ENCODE measurements at places on chromosomes 3 and 15.

- no peak for DNase-seq
These were observed 130.1 kb downstream of the UACA start for GRCh38 chr15:70633103-70633831.

GRCh38 chr15:29712149-29712885 is 110.0 kb downstream of the TJP1 start:
- DNase-seq: no peak

DNA sequence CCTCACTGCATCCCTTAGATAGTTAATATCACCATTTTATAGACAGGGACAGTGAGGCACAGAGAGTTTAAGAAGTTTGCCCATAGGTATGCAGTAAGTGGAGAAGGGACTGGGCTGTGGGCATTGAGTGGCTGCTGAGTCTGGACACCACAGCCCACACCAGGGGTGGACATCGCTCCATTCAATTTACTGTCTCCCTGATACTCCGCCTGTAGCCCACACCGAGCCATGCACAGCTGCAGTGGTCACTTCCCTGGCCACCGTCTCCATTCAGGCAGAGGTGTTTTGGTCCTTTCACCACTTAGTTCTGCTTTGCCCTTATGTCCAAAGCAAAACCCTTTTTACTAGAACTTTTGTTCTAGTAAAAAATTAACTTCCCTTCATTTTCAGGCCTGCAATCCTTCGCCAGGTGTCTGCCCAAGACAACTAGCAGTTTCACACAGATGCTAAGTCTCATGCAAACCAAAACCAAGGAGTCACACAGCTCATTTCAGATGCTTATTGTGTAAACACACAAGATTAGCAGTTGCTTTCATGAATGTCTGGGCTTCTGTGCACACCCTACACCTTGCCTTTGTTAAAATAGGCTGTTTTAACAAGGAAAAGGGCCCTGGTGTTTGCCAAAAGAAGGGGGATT is 30.1 kb downstream of the ZNF35 start:
- DNase-seq: no peak

- DNase-seq: peak; percentile 87
These were observed 96.3 kb upstream of the DLG1 start for GRCh38 chr3:197394464-197395321.

DNA sequence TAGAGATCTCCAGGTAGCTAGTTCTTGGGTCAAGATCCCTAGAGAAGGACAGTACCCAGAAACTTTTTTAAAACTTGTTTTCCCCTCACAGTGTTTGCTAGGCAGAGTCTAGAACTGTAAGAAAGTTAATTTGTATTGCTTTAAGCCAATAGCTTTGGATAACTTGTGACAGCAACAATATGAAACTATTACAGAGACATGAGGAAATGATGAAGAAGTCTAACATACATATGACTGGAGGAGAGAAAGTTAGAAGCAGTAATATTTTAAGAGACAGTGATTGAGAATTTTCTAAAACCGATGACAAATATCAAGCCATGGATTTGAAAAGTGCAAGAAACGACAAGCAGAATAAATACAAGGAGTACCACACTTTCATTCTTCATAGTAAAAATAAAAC is 10.0 kb downstream of the HMG20A start:
- DNase-seq: no peak

DNA sequence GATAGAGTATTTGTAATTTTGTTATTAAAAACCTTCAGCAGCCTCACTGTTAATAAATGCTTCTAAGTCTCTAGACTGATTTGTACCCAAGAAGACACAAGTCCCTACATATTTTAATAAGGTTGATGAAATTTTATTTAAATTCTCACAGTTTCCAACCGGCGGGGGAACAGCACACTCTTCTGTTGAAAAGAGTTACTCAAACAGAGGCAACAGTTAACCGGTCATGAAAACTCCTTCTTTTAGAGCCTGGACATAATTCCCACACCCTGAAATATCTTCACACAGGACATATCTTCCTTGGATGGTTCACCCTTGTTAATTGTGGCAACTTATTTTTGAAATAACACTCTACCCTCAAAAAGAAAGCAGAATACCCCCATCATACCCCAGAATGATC is 278.8 kb downstream of the FOXP1 start:
- DNase-seq: no peak

GRCh38 chr15:29792426-29793159 is 29.7 kb downstream of the TJP1 start:
- no peak for DNase-seq

- no peak for DNase-seq
These were observed 2.8 kb downstream of the FES start for GRCh38 chr15:90887037-90887481.

GRCh38 chr15:60264566-60264965 is 133.2 kb downstream of the ANXA2 start:
- no peak for DNase-seq

- DNase-seq: no peak
These were observed 86.9 kb upstream of the COL6A5 start for GRCh38 chr3:130258532-130258952.

- DNase-seq: no peak
These were observed 87.3 kb downstream of the MESD start for GRCh38 chr15:80902298-80902801.

DNA sequence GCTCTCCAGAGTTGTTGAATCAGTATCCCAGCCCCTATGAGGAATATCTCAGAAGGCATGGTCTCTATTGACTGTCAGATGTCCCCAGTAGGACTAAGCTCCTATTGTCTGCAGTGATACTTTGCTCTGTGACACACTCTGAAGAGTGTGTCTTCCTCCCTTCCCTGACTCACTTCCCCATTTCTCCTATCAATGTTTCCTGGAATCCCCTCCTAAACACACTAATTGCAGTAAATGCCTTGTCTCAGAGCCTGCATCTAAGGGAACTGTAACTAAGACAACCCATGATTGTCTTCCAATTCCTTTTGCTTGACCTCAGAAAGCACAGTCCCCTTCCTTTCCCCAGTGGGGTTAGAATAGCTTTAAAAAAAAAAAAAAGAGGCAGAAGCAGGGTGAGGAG is 397.3 kb upstream of the PROK2 start:
- no peak for DNase-seq

DNA sequence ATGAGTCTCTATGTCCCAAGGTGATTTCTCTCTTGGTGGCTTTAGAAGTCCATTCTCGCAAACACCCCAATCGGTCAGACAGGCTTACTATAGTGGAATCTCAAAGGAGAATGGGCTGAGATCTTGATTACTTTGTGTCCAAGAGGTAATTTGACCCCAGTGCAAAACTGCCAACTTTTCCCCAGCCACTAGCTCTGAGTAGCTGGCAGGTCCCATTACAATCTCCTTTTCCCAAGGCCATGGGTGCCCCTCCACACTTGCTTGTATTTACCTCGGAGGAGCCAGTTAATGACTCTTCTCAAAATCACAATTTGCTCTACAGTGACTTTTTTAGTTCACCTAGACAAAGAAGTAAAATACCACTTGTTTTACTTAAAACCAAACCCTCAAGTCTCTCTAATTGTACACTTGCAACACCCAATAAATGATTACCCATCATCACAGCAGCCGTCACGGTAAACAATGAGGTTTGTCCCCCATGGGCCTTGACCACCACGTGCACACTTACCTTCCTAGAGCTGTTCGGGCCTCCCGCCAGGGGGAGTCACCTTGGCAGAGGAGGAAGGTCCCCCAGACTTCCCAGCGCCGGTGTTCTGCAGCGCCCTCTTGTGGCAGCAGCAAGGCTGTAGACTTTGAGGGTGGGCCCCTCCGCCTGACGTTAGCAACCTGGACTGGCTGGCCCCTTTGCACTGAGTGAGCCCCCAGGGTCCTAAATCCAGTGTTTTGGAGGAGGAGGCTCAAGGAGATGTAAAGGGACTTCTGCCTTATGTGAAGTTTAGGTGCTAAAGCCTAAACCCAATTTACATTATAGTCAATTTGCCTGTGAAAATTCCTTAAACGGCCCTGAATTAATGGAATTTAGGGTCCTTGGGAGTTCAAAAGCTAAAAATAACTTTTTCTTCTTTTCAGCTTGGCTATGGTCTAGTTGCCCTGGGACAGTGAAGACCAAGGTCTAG is 18.7 kb upstream of the HDAC11 start:
- DNase-seq: peak; percentile 74

DNA sequence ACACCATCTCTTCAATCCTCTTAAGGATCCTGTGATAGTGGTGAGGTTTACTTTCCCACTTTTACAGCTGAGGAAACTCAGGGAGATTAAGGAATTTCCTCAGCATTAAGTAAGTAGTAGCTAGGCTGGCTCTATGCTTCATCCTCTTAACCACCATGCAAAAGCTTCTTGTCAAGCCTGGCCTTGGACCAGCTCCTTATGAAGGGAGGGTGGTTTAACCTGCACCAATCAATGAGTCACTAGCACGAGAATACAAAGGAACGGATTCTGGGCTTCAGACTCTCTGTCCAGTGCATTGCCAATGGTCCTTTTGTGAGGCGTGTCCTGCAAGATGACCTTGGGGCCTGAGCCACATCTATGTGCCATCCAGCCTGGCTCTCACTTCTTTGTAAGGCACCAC is 202.0 kb upstream of the CFAP20DC start:
- DNase-seq: no peak

GRCh38 chr15:71349336-71349735 is 234.1 kb downstream of the THSD4 start:
- DNase-seq: no peak

DNA sequence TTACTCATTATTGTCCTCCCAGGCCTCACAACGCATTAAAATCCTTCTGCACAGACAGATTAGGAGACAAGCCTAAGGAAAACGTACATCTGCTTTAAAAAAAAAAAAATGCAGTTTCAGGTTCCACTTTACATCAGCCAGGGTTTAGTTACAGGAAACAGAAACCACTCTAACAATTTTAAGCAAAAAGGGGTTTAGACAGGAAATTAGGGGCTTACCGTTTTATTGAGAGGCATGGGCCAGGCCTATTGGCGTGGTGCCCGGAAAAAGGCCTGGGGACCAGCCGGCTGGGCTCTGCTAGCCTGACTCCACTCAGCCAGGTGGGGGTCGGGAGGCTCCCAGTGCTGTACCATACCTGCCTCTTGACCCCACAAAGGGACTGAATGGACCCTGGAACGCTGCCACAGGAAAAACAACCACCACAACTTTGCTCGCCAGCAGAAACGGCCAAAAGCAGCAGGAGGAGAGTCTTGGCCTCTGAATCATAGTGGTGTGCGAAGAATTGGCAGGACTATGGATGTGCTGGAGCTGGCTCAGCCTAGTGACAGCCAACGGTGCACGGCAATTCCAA is 124.3 kb downstream of the CHSY1 start:
- DNase-seq: peak; percentile 28
